ENCODE measurements at places on chromosomes 3 and 15. TPM values are rescaled to one million over a fixed set of nuclear protein-coding genes. Genes with fewer than 3 reads are reported as not detected.

IL17RB gene
- total RNA-seq, result 1.5 TPM

FSTL1 gene
- 1,313 TPM for total RNA-seq

CFAP20DC gene
- total RNA-seq, result 4.3 TPM

PEX11A gene
- total RNA-seq, result 17.1 TPM

SLC22A14 gene
- total RNA-seq, result 0.16 TPM

LINGO1 gene
- total RNA-seq, result 1.8 TPM

PLA1A gene
- total RNA-seq, result 0.42 TPM

SLC24A1 gene
- 9.7 TPM for total RNA-seq

SLC28A2 gene
- not detected for total RNA-seq

EDEM1 gene
- total RNA-seq, result 15.9 TPM

RLBP1 gene
- not detected for total RNA-seq

AGTR1 gene
- 8.1 TPM for total RNA-seq

GOLGA8J gene
- not detected for total RNA-seq

NFKBIZ gene
- total RNA-seq, result 31.1 TPM

HHLA2 gene
- total RNA-seq, result not detected

IMPG2 gene
- 2.3 TPM for total RNA-seq

GP5 gene
- 0.90 TPM for total RNA-seq

ETFA gene
- 117 TPM for total RNA-seq

ARNT2 gene
- total RNA-seq, result 9.7 TPM

ZNF385D gene
- 46.2 TPM for total RNA-seq

PRSS50 gene
- 0.26 TPM for total RNA-seq

IL17RD gene
- 33.4 TPM for total RNA-seq

MUC20 gene
- total RNA-seq, result 12.7 TPM

SEMA4B gene
- 39.3 TPM for total RNA-seq

All from urinary bladder (tissue), 4 donors.